ENCODE measurements at places on chromosomes 12 and 14. TPM values are rescaled to one million over a fixed set of nuclear protein-coding genes. Genes with fewer than 3 reads are reported as not detected.

The FGF6 gene
- not detected for total RNA-seq

- DNase-seq: no peak
Observed at GRCh38 chr12:19453961-19454360, 14.7 kb downstream of the AEBP2 start.

GRCh38 chr14:64417771-64418125 lies 29.6 kb downstream of the MTHFD1 start:
- no peak for DNase-seq

The KLRK1 gene
- total RNA-seq: 0.65 TPM

DNA sequence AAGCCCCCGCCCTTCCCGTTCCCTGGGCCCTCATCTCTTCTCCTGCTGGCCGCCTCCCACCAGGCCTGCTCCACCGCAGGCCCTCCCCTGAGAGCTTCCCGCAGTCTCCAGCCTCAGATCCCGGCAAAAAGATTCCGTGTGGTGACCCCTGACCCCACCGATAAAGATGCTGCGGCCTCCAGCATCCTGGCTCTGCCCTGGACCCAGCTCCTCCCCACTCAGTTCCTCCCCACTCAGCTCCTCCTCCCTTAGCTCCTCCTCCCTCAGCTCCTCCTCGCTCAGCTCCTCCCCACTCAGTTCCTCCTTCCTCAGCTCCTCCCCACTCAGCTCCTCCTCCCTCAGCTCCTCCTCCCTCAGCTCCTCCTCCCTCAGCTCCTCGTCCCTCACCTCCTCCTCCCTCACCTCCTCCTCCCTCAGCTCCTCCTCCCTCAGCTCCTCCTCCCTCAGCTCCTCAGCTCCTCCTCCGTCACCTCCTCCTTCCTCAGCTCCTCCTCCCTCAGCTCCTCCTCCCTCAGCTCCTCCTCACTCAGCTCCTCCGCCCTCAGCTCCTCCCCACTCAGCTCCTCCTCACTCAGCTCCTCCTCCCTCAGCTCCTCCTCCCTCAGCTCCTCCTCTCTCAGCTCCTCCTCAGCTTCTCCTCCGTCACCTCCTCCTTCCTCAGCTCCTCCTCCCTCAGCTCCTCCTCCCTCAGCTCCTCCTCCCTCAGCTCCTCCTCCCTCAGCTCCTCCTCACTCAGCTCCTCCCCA lies 17.0 kb downstream of the NOC4L start:
- peak; percentile 20 for DNase-seq

DNA sequence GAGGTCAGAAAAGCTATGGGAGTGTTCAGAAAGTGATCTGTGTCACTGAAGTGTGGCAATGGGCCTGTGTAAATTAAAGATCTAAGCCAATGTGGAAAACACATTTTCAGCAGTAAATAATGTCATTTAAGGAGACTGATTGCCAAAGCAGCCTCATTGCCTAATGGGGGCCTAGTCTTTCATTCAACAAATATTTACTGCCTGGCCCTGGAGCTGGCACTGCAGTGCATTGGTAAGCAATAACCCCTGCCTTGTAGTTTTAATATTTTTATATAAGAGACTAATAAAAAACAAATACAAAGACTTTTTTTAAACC lies 326.6 kb downstream of the BTG1 start:
- DNase-seq: no peak

The APOLD1 gene
- 56.7 TPM for total RNA-seq

GRCh38 chr14:51441001-51441400 lies 201.0 kb downstream of the TMX1 start:
- DNase-seq: no peak

The HSPB8 gene
- 316 TPM for total RNA-seq

DNA sequence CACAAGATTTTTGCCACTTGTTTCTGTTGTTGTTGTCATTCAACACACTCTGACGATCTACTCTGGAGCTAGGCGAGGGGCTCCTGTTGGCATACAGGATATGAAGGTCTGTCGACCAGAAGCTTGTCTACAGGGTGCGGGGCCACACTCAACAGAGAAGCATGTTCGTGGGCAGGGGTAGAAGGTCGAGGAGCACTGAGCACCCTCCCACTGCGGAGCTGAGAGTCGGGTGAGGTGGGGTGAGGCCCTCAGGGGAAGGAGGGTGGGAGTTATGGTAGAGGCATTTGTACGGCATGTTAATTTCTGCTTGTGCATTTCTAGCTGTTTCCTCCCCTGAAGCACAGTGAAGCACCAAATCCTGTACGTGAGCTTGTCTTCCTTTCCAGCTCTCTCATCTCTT lies 115.1 kb downstream of the PRMT8 start:
- DNase-seq: no peak

The PLEKHD1 gene
- total RNA-seq: 0.15 TPM

GRCh38 chr12:2664721-2665577 lies 129.8 kb upstream of the FKBP4 start:
- no peak for DNase-seq

DNA sequence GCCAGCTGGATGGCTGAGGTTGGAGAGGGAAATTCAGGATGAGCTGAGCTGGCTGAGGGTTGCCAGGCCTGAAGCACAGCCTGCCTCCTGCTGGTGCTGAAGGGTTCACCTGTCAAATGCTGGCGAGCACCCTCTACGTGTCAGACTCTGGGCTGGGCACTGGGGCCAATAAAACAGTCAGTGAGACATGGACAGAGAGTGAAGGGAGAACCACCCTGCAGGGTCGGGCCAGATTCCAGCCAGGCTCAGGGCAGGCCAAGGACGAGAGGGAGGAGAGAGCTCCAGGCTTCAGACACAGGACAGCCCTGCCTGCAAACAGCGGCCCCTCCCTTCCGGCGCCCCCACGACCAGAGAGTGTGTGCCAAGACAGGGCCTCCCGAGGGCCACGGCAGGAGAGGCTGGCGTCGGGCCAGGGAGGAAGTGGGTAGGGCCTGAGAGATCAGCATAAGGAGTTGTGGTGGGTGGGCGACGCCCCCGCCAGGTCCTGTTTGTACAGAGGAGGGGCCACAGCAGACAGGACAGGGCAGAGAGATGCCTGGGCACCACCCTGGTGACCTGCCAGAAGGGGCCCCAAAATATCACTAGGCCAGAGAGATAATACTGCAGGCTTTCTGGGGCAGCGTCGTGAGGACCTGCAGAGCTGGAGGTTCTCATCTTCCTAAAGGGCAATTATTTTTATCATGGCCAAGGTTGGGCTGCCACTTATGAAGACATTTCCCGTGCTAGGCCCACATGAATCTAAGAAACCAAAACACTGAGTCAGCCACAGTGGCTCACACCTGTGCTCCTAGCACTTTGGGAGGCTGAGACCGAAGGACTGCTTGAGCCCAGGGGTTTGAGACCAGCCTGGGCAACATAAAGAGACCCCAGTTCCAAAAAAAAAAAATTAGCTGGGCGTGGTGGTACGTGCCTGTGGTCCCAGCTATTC lies 73.1 kb upstream of the GPR68 start:
- DNase-seq: peak; percentile 89

The MAP3K9 gene
- 2.0 TPM for total RNA-seq

All from left cardiac atrium (tissue), 4 donors.